DMS79 treated with DMSO at 0.1 percent for 48 hours (cell line): ENCODE measurements at places on chromosomes 5 and 9.

- no peak for DNase-seq
Measured at GRCh38 chr5:143147383-143147782, 256.1 kb downstream of the NR3C1 start.

DNA sequence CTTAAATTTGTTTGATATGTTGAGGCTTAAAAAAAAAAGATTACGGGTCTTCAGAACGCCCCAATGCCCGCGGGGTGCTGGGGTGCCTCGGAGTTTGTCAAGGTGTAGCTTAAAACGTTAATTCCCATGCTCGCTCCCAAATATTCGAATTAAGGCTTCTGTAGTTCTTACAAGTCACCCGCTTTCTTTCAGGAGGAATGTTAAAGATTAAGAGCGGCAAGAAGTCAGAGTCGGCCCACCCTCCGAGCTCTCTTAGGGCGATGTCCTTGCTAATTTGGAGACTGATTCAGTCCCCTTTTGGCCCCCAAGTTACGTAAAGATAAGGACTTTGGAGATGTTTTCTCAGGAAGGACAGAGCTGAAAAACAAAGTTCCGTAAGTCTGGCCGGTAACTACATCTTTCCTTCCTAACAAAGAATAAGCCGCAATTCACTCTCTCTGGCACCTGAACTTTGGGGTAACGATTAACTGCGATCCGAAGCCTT, 746 bp upstream of the NPM1 start:
- DNase-seq = peak; percentile 68

DNA sequence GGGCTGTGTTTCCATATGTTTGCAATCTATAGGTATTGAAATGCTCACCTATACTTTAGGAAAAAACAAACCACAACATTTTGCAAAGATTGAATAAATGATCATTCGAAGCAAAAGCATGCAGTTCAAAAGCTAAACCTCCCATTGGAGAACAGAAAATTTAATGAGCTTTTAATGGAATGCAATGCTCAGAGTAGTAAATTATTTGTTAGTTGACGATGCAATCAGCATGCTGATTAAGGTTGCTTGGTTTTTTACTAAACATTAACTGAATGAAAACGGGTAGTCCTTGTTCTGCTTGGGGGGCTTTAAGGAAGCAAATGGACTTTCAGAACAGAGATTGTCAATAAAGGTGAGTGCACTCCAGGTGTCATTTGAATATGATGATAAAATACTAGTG, 123.3 kb upstream of the TMEM161B start:
- no peak for DNase-seq

- no peak for DNase-seq
Measured at GRCh38 chr5:131505237-131505908, 129.7 kb downstream of the RAPGEF6 start.

- no peak for DNase-seq
Measured at GRCh38 chr5:75050415-75050814, 1.9 kb downstream of the GCNT4 start.

DNA sequence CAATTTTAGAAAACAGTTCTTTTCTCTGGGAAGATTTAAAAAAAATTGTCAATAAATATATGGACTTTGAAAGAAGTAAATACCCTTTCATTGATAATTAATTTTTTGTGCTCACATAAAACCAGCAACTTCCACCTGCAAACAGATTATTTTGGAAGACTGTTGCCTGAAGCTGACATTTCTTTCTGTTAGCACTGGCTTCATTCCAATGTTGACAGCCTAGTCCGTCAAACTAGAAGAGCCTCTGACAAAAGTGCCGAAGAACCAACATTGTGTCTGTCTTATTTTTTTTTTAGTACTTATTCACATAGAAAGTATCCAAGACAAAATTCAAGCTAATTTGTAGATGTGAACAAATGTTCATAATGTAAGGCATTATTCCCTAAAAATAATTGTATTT, 108.6 kb upstream of the TMEM161B start:
- no peak for DNase-seq

DNA sequence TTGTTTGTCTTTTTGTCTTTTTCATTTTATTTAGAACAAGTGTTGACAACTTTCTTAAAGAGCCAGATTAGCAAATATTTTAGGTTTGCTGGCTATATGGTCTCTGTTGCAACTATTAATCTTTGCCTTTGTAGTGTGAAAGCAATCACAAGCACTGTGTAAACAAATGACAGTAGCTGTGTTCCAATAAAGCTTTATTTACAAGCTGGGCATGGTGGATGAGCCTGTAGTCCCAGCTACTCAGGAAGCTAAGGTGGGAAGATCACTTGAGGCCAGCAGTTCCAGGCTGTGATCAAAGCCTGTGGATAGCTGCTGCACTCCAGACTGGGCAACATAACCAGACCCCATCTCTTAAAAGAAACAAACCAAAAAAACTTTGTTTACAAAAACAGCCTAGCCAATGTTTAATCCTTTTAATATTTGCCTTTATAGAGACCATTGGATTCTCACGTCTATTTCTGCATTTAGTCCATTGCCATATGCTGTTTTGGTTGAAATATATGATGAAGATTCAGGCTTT, 2.5 kb downstream of the C5orf22 start:
- DNase-seq = no peak
